Ureter (tissue), 1 donor: ENCODE measurements at places on chromosomes 7 and 10. TPM values are rescaled to one million over a fixed set of nuclear protein-coding genes. Genes with fewer than 3 reads are reported as not detected.

DNA sequence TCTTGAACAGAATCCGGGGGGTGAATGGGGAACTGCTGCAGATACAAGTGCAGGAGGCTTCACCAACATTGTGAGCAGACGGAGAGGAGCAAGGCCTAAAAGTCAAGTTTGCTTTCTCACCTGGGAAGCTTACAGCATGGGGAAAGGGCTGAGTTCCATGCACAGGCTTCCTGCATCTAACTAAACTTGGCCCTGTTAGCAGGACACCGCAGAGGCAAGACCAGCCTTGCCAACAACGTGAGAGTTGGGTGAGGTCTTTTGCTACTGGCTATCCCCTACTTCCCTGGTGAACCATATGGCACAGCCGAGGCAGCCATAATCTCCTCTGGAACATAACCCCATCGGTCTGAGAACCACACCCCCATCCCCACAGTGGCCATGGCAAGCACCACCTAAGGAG, 14.2 kb upstream of the ADAM22 start:
- no peak for DNase-seq

- no peak for DNase-seq
These were observed 72.0 kb downstream of the AGMO start for GRCh38 chr7:15489861-15490260.

GRCh38 chr7:140723574-140723973, 27.1 kb downstream of the NDUFB2 start:
- DNase-seq, result no peak

DNA sequence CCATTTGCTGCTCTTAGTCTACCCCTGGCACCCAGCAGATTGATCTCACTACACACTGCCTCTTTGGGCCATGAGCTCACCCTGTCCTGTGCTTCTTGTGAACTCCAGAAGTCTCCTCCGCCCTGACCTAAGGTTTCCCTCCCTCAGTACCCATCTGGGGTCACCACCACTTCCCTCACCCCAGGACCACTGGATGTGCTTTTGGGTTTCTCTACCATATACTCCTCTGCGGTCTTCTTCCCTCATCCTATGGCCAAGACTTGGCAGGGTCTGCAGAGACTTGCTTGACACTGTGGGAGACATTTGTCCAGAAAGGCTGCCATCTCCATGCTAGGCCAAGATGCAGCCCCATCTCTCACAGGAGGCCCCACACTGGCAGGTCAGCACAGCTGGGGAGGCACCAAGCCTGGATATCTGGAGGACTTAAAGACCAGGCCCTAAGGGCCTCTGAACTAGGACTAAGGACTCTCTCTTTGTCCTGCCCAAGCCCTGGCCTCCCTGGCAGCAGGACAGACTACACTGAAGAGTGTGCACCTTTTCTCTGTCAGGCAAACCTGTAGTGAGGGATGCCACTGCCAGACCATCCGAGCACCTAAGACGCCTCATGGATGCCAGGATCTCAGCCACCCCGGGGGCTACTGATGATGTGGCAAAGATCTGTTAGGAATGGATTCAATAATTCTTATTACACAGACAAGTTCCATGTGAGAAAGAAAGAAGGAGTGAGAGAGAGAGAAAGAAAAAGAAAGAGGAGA, 134.6 kb downstream of the ZNF467 start:
- peak; percentile 19 for DNase-seq

GRCh38 chr7:45417268-45417667, 156.9 kb upstream of the ADCY1 start:
- DNase-seq, result no peak

The BCL7B gene
- total RNA-seq, result 49.6 TPM

The INMT gene
- total RNA-seq, result 31.4 TPM

The LIPK gene
- total RNA-seq, result not detected
